ENCODE measurements at places on chromosomes 11 and 22.

- no peak for DNase-seq
Measured at GRCh38 chr11:538431-539051, 1.2 kb downstream of the LRRC56 start.

- DNase-seq: no peak
Measured at GRCh38 chr22:32692371-32692770, 109.1 kb upstream of the TIMP3 start.

DNA sequence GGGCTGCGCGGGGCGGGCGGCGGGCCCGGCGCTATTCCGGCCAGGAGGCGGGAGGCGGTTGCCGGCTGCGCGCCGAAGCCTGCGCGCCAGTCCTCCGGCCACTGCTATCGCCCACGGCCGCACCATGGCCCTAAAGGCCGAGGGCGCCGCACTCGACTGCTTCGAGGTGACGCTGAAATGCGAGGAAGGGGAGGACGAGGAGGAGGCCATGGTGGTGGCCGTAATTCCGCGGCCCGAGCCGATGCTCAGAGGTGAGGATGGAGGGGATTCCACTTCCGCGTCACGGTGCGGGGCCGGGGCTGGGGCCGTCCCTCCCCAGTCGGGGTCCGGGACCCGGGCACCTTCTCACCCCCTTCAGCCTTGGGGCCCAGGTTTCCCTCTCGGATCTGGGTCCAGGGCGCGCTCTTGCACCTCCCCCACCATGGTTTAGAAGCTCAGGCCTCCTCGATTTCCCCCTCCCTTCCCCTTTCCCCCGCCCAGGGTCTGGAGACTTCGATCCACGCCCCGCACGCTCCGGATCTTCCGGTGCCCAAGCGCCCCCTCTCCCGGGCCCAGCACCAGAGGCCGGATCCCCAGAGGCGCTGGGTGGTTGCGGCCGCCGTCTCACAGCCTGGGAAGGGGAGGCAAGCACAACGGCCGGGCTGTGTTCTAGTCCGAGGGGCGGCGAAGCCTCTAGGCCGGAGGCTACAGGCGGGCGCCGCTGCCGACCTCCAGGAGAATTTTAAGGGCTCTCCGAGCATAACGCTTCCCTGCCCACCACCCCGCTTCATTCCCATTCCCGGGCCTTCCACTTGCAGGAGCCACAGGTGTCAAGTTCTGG, 517 bp downstream of the SPINDOC start:
- DNase-seq: no peak

GRCh38 chr11:64777449-64778222, 706 bp downstream of the SF1 start:
- DNase-seq: no peak

DNA sequence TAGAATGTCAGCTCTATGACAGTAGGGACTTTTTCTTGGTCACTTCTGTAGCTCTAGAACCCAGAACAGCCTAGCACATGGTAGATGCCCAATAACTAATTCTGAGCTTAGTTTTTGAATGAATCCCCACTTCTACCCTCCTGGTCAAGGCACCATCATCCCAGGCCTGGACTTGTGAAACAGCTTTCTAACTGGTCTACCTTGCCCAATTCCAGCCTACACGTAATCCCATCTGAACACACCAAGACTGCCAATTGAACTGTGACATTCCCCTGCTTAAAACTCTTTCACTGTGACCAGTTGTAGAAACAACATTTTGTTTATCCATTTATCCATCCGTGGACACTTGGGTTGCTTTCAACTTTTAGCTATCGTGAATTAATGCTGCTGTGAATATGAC, 6.1 kb upstream of the FOLR3 start:
- no peak for DNase-seq

GRCh38 chr11:704781-705645, 1.0 kb upstream of the EPS8L2 start:
- no peak for DNase-seq

DNA sequence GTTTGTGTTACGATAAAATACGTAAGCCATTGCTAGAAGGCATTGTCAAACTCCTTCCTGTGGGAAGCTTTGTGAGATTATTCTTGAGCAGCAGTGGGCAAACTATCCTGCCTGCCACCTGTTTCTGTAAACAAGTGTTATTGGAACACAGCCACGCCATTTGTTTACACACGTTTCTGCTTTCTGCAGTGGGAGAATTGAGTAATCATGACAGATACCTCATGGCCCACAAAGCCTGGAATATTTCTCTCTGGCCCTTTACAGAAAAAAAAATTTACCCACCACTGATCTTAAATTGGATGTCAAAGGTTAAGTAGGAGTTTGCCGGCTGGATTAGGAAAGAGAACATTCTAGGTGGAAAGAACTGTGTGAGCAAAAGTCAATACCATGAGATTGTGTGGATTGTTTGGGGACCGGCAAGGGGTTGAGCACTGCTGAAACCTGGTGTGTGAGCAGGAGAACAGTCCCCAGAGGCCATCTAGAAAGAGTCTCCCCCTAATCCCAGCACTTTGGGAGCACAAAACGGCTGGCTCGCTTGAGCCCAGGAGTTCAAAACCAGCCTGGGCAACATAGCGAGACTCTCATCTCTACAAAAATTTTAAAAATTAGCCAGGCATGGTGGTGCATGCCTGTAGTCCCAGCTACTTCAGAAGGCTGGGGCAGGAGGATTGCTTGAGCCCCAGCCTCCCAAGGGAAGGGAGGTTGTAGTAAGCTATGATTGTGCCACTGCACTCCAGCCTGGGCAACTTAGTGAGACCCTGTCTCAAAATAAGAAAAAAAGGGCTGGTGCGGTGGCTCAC, 6.0 kb upstream of the PLA2G6 start:
- no peak for DNase-seq

DNA sequence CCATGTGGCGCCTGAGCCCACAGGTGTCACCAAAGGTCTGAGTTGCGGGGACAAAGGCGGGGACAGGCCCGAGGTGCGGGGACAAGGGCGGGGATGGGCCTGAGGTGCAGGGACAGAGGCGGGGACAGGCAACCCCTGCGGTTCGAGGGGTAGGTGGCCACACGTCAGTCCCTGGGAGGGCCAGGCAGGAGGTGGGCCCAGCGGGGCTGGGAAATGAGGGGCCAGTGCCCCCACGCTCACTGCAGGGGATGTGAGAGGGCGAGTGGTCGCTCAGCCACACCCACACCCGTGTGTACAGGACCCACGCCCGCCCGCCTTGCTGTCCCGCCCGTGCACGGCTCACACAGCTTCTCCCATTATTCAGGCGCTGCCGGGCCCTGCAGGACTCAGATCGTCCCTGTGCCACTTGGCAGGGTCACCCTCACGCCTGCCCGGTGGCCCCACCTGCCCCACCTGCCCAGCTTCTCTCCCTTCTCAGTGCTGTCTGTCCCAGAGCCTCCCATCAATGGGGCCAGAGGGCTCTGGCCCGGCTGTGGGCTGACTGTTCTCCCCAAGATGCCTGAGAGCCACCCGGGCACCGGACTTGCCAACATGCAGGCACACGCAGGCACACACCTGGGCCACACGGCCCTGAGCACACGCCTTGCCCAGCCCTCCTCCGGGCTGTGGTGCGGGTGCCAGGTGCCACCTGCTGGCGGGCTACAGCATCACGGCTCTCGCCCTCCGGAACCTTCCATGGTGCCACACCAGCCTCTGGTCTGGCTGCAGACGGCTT, 14.2 kb upstream of the MUC6 start:
- no peak for DNase-seq

- DNase-seq: no peak
Measured at GRCh38 chr11:131896978-131897615, 526.7 kb downstream of the NTM start.

DNA sequence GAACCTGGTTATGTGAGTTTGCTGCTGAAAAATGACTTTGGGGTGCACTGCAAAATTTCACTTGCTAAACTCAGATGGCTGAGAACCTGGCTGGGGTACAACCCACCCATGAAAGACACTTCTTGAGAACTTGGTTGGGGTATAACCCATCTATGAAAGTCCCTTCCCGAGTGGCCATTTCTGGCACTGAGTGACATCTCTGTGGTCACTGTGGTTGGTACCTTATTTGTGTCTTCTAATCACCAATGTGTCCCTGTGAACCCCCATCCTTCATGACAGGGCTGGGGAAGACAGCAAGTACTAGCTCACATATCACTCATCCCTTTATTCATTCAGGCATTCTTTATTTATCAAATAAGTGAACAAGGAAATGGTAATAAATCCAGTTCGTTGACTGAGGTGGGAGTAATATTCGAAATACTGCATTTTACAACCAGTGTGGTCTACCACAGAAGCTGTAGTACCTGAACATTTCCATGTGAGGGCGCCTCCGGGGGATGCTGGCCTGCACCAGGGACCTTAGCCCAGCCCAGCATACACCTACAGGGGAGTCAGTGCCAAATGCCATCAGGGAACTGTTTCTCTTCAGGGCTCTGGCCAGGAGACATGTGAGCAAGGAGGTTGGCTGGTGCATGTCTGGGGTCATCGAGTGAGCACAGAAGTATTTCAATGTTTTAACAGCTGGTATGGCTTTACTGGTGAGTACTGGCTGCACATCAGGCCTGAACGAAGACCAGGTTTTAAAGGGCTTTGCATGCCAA, 122.1 kb downstream of the CSNK2A3 start:
- DNase-seq: no peak

DNA sequence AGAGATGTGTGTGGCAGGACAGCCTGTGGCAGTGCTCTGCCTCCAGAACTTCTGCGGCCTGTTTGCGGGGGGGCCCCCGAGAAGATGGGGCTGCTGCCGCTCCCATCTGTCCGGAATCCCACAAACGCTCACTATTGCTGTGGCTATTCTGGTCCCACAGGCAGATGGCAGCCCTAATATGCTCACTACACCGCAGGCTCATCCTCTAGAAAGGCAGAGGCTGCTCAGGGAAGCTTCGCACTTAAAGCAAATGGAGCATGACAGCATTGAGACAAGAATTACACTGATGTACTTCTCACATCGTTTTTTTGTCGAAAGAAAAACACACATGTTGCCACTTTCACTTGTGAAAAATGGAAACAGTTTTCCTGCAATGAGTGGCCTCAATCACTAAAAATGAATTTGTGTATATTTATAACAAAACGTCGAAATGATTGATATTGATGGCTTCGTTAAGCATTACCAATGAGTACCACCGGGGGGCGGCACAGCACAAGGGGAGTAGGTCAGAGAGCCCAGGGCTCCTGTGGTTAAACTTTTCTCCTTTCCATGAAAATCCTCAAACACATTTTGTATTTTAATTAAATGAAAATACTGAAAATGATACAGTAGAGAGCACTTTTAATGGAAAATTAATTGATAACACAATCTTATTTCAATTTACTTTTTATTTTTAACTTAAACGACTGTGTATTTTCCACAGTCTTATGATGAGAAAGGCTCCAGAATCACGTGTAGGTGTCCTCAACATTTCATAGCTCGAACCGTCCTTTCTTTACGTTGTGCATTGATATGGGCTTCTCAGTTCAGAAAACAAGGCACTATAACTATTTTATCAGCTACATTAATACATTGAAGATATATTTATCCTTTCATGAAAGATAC, 69.1 kb downstream of the CTTN start:
- DNase-seq: peak; percentile 18

DNA sequence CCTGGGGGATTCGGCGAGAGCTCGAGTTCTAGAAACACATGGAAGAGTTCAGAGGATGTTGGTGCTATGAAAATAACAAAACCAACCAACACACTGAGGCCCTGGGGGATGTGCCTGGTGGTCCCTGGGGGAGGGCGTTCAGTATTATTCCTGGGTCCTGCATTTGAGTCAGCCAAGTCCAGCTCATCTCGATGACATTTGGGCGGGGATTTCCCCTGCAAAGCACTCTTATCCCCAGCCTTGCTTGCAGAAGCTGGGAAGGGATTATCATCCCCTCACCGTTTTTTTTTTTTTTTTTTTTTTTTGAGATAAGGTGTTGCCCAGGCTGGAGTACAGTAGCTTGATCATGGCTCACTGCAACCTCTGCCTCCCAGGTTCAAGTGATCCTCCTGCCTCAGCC, 2.1 kb upstream of the SMIM38 start:
- DNase-seq: no peak

GRCh38 chr22:38023045-38023444, 34.2 kb upstream of the PICK1 start:
- DNase-seq: no peak

DNA sequence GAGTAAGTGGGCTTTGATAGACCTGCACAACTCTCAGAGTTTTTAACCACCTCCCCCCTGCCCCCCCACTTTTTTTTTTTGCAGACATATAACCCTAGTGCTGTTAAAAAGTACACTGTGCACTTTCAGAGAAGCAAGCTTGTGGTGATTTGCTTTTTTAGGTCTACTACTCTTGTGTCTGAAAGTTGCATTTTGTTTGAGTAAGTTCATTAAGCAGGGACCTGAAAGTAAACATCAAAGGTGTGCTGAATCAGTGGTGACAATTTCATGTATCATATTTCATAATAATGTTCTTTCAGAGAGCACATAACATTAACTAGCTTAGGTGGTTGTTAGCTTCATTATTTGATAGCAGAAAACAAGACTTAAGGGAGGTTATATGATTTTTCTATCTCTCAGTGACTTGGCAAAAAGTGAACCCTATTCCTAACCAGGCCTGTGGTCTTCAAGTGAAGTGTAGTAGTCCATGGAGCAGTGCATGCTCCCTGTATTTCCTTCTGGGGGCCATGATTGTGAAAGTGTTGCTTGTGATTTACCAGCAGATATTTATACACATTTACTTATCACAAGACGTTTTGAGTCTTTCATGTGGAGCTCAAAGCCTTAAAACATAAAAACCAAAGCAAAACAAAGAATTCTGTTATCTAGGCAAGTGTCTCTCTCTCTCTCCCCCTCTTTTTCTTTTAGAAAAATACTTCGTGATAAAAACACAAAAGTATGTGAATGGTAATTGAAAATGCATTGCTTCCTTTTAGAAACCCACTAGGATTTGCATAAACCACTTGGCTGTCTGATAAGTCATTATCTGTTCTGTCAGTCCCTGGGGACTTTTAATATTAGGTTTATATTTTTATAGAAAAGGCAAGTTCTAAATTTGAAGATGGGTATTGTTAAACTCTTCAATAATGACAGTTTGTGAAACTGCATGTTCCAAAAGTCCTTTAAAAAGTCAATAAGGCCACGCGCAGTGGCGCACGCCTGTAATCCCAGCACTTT, 7.5 kb upstream of the RAG2 start:
- no peak for DNase-seq

DNA sequence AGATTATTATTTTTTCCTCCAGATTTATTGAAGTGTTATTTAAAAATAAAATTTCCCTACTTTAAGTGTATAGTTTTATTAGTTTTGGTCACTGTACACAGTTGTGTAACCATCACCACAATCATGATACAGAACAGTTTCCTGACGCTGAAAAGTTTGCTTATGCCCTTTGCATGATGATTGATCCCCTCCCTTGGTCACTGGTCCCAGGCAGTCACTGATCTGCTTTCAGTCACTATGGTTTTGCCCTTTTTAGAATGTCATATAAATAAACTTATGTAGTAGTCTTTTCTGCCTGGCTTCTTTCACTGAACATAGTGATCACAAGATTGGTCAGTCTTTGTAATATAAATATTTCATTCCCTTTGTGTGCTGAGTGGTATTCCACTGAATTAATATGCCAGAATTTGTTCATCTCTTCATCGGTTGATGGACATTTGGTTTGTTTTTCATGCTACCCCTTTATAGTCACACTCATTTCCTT, 140.6 kb downstream of the SWAP70 start:
- DNase-seq: no peak

- DNase-seq: peak; percentile 27
Measured at GRCh38 chr11:47591764-47592163, 2.4 kb downstream of the C1QTNF4 start.

Data from glomerular endothelial cell (primary cell).